Mucosa of gallbladder (tissue), 1 donor: ENCODE measurements at places on chromosomes 7 and 10.

- peak; percentile 49 for DNase-seq
These were observed 212.4 kb downstream of the CCSER2 start for GRCh38 chr10:84540617-84541288.

- DNase-seq: no peak
These were observed 72.8 kb upstream of the ADRA2A start for GRCh38 chr10:111004016-111004415.

- peak; percentile 25 for DNase-seq
These were observed 90.4 kb downstream of the COBL start for GRCh38 chr7:51226063-51226755.

GRCh38 chr7:128201690-128202085, 39.4 kb upstream of the LEP start:
- no peak for DNase-seq

DNA sequence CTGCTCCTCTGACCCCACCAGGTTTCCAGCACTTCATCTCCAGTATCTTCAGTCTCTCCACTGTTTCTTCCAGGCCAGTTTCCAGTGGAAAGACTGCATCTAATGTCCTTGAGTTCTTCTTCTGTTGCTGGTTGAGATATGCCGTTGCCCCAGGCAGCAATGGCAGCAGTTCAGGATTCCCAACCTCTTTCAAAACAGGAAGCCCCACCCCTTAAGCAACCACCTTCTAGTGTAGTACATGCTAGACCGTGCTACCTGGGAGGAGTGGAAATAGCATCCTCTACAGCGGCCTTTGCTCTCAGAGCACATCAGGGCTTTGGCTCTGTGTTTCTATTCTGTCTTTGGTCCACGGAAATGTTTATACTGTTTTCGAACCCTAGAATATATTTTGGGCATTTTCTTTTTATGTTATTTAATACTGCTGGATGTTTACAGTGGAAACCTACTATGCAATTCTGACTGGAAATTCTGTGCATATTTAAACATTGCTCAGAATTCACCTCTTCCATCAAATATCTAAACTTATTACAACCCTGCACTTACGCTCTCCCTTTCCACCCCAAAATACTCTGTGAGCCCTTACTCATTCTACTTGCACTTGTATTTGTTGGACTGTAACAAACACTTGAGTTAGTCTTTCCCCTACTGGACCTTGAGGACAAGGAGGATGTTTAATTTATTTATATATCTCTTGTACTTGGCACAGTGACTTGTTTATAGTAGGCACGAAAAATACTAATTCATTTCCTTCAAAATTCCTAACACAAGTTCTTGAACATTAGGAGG, 8.5 kb upstream of the BPGM start:
- no peak for DNase-seq

- DNase-seq: no peak
These were observed 14.1 kb upstream of the LAMB1 start for GRCh38 chr7:108016841-108017775.

- no peak for DNase-seq
These were observed 17.6 kb upstream of the ORC5 start for GRCh38 chr7:104225451-104225850.

DNA sequence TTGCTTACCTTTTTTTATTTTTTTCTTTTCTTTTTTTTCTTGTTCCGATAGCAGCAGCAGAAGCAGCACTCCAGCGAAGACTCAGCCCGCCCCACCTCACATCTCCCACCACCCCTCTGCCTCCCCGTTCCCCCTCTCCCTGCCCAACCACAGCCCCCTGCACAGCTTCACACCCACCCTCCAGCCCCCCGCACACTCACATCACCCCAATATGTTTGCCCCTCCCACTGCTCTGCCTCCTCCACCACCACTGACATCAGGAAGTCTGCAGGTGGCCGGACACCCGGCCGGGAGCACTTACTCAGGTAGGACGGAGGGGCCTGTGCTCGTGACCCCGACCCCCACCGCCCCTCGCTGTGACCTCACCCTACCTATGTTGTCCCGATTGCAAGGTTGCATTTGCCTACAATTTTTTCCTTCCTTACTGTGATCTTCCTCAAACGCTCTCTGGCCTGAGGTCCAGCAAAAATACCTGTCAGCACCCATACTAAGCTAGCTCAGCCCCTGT, 367.2 kb upstream of the GALNT17 start:
- no peak for DNase-seq

- DNase-seq: no peak
These were observed 96.3 kb downstream of the BICC1 start for GRCh38 chr10:58608826-58609531.

GRCh38 chr7:80783678-80784327, 135.0 kb downstream of the SEMA3C start:
- no peak for DNase-seq

GRCh38 chr7:132379292-132379691, 197.0 kb downstream of the PLXNA4 start:
- DNase-seq: no peak

- DNase-seq: no peak
These were observed 514 bp upstream of the CHAT start for GRCh38 chr10:49613165-49613881.

DNA sequence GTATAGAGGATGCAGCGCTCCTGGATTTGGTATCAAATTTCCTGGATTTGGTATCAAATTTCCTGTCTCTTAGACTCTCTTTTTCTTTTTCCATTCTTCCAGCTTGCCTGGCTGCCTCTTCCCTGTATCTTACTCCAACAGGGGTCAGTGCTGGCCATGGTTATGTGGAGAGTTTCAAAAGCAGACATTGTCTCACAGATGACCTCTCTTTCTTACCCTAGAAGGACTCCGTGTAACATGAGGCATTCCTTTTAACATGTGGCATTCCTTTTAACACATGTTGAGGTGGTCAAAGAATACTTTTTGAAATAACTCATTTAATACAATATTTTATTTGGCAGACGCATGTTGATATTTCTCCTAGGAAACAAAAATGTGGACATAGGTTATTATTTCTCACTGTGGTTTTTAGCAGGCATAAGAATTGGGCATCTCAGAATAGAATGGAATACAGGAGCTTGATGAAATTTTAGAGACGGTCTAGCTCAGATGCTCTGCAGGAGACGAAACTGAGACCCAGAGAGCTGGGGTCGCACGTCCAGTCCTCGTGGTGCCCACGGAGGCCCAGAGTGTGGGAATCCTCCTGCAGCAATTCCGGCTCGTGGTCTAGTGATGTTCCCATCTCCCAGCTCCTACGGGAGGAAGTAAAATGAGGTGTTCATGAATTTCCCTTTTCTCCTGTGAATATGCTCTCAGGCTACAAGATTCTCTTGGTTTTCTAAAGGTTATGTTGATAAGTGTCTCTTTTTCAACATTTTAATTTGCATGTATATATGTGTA, 59.6 kb upstream of the PITRM1 start:
- DNase-seq: no peak

GRCh38 chr7:24821045-24821753, 63.9 kb upstream of the GSDME start:
- DNase-seq: peak; percentile 76

GRCh38 chr7:44897309-44897708, 12.0 kb upstream of the PURB start:
- no peak for DNase-seq

DNA sequence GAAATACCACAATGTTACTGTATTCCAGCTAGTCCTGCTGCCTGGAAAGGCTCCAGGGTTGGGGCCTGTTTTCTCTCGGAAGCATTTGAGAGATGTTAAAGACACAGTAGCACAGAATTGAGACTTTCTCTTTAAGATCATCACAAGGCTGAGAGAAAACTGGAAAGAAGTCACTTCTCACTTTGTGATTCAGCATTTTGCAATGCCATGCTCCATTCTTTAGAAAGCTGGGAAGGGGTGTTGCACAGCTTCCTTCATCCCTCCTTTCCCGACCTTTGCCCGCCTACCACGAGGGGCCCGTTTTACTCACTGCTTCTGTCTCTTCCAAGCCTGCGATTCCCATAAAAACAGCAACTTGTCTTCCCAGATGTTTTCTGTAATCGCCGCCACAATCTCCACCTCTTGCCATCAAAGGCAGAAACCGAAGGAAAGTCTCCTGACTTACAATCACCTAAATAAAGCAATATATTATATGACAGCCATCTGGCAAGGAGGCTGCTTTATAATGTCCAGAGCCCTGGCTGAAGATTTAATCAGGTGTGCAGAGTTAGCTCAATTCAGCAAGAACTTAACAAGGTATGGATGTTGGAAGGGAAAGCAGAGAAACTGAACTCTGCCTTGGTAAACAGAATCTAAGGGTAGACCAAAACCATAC, 18.9 kb downstream of the NOD1 start:
- DNase-seq: peak; percentile 64

GRCh38 chr7:77416621-77417371, 647 bp upstream of the GSAP start:
- no peak for DNase-seq
